Ecto neural progenitor cell (in vitro differentiated cells): ENCODE measurements at places on chromosomes 11 and 22.
A peak's percentile ranks its signal among the peaks of the same experiment; 100 is the strongest.

DNA sequence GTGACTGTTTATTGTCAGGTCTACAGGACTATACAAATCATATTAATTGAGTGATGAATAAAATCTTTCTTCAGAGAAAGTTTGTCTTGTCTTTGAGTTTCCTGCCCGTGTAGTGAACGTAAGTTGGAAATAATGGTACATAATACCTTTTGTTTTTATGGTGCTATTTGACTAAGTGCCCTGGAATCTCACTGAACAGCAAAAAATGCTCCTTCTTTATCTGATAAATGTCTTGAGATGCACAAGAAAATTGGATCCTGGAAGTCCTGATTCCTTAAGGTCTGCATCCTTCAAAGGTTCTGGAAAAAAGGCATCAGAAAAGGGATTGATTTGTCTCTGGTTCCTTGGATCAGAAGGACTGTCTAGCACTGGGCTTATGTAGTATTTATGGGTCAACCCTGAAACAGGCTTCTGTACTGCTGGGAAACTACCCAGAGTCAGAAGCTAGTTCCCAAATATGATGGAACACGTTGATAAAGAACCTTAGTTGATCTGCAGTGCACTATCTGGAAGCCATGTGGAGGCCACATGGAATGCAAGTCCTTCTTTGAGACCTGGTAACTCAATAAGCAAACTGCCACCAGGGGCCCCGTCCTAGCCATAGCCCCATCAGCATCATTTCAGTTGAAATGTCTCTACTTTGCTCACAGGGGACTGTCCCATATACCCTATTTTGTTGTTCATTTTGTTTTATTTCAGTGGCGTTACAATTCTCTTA is 100.6 kb upstream of the CD44 start:
- no peak for DNase-seq

DNA sequence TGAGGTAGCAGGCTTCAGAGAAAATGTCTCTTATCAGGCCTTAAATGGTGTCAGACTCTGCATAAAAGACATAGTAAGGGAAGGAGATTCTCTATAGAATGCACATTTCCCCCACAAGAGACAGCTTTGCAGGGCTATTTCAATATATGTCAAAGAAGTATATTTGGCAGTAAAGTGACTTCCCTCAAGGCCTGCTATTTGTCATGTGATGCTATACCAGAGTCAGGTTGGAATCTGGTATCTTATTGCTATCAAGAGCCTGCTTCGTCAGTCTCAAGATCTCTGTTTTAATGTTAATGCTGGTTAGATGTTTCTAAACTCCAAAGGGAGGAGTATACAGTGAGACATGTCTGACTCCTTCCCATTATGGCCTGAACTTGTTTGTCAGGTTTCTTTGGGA is 40.4 kb upstream of the MTMR2 start:
- DNase-seq, result no peak

GRCh38 chr22:26701323-26701722 is 43.9 kb downstream of the MIAT start:
- no peak for DNase-seq

DNA sequence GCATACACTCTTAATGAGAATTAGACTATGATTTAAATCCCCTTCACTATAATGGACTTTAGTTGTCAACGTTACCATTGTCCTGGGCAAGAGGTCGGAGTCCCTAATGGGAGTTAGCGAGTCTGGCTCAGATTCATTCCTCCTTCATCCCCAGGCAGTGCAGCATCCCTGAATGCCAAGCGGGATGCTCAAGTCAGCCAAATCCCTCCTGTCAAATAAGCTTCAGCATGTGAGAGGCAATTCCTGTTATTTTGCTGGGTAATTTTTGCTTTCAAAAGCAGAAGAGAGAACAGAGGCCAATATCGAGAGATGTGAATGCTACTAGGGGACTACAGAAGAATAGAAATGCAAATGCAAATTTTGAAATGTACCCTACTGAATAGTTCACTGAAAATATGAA is 186.2 kb downstream of the OPCML start:
- no peak for DNase-seq

DNA sequence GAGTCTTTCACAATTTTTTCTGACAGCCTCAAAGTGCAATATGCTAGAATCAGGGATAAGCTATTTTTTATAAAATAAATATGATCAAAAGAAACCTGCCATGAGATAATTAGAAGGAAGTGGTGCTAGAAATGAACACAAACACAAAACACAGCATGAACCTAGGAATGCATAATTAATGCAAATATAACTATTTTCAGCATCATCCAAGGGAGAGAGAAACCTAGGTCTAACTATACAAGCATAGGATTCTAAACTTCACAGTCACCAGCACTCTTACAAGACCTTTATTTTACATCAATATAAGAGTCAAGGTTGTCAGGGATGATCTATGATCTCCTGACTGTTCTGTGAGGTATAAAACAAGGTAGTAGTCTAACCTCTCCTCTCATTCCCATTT is 29.2 kb downstream of the TTC28 start:
- DNase-seq, result no peak

DNA sequence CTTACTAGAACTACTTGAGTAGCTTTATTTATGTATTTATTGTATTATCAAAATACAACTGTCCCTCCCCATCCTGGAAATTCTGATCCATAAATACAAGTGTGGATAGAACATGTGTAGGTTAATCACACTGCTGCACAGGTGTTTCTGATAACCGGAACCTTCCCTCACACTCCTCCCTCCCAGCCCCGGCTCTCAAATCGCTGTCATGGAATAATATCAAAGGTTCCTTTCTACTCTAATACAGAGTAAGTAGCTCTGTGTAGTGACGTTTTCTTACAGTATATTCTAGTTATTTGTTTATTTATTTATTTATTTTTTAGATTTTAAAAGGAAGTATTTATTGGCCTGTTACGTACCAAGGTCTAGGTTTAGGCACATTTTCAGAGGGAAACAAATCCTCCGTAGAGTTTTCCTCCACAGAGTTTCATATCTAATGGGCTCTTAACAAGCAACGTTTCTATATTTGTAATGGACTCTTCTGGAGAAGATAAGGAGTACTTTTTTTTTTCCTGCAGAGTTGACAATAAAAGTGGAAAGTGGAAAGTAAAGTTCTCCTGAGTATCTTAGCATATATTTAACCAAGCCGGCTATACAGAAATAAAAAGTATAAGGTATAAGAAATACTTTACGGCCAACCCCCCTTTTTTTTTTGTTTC is 129.0 kb upstream of the CARD18 start:
- no peak for DNase-seq

DNA sequence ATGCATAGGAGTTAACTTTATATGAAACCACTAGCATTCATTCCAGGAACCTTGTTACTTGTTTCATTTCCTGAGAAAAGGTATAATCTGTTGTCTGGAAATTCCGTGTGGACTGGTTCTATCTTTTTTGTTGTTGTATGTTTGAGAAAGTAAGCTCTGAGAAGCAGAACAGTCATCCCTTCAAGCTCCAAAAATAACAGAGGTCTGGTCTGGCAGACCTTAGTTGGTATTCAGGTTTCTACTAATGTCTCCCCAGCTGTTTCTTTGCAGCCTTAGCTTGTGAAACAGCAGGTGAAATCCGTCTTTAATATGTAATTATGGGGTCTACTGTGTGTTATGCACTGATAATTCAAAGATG is 2.4 kb downstream of the RNF121 start:
- no peak for DNase-seq

DNA sequence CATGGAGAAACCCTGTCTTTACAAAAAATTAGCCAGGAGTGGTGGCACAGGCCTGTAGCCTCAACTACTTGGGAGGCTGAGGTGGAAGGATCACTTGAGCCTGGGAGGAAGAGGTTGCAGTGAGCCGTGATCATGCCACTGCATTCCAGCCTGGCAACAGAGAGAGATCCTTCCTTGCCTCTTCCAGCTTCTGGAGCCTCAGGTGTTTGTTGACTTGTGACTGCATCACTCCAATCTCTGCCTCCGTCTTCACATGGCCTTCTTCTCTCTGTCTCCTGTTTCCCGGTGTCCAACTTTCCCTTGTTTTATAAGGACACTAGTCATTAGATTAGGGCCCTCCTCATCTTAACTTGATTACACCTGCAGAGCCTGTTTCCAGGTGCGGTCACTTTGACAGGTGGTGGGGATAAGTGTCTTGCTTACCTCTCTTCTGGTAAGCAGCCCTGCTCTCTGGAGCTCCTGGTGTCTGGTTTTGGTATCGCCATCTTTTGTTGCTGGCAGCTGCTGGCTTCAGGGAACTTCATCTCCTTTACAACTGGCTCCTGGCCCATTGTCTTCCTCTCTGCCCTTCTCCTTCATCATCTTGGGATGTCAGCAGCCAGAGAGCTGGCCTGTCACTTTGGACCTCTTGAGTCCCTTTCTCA is 8.2 kb upstream of the USP2 start:
- DNase-seq, result no peak

DNA sequence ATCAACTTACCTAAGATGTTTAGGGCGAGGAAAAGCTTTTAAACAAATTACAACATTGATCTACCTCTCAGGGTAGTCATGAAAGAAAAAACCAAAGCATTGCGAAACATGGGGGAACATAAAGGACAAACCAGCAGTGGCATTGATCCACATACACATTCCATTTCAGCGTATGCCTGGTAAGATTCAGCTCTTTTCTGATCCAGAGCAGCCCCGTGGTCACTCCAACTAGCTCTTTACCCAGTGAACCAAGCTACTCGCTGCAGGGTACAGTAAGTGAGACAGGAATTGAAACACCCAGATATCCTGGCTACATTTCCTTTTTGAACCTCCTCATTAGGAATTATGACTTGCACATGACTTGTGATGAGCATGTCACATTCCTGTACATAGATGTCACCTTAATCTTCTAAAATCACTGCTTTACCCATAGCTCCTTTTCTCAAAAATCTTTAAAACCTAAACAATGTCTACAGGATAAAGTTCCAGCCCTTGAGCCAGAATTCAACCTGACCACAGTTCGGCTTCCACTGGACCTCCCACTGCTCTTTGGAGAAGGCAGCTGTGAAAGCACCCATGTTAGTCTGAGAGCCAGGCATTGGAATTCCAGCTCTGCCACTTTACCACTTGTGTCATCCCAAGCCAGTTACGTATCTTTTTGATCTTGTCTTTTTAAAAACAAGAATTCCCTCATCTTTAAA is 42.9 kb upstream of the AKIP1 start:
- DNase-seq, result no peak

- DNase-seq, result no peak
Observed at GRCh38 chr11:121437018-121437685, 15.0 kb upstream of the SORL1 start.

GRCh38 chr11:115924744-115925567 is 420.7 kb upstream of the CADM1 start:
- no peak for DNase-seq

GRCh38 chr11:62546929-62547625 is 471 bp upstream of the AHNAK start:
- DNase-seq, result no peak

GRCh38 chr11:19181531-19182261 is 20.1 kb downstream of the CSRP3 start:
- DNase-seq, result no peak

DNA sequence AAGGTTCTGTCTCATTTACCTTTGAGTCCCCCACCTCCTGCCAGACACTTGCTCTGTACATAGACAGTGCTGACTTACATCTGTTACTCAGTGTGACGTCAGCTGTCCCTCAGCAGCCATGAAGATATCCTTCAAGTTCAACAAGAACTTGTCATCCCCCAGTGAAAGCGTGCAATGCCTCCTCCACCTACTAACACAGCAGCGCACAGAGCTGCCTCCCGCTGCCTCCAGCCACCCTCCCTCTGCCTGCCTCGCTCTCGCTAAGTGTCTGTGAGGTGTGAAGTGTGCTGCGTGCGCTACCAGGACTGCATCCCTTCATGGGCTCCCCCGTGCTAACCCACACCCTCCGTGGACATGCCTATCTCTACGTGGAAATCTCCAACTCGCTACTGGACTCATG is 621.4 kb downstream of the BRD1 start:
- peak; percentile 14 for DNase-seq

- no peak for DNase-seq
Observed at GRCh38 chr11:86743223-86744118, 56.9 kb upstream of the PRSS23 start.

- peak; percentile 76 for DNase-seq
Observed at GRCh38 chr22:37419969-37420685, 7.2 kb downstream of the ELFN2 start.

DNA sequence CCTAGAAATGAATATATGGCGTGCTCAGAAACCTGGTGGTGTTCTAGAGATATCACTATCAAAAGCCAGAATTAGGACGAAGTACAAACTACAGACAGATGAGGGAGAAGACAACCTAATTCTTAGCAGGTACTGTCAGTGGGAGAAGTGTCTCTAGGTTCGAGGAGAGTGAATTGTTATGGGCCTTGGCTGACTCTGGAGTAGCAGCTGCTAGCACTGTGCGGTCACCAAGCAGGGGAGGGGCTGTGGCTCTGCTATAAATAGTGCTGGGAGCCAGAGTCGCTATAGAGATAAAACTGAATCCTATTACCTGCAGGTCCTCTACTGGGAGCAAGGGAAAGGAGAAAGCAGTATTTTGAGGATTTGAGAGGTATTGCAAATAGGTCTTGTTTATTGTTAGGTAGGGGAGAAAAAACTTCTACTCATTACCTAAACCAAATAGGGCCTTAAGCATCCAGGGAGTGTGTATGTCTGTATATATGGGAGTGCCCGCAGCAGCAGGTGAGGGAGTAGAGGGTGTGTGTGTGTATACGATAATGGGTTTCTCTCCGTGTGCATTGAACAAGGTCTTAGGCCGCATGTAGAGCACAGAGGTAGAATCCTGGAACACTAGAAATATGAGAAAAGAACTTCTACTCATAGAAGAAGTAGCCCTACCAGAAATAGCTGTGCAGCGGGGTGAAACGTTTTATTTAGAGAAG is 2.2 kb downstream of the MADD start:
- no peak for DNase-seq

GRCh38 chr11:61855939-61856680 is 28.0 kb downstream of the FADS2 start:
- no peak for DNase-seq

DNA sequence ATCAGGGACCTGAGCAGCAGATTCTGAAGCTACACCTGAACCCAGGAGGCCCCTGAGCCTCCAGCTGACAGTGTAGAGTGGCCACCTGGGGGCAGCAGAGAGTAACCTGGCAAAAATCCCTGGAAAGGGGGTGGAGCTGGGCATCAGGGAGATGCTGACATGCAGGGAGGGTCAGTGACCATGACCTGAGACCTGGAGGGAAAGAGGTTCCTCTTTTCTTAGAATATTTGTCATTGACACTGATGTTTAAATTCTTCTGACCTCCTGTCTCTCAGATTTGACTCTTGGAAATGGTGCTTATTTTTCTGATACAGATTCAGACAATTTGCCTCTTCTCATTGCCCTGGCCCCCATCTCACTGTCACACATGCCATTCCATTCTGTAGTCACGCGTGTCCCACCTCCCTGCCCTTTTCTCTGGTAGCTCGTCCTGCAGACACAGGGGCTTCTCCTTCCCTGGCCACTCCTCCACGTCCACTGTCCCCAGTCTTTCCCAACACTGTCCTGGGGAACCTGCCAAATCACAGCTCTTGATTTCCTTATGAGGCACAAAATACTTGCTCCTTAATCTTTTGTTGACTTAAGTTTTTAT is 117.2 kb upstream of the IGLL5 start:
- DNase-seq, result peak; percentile 80

- DNase-seq, result no peak
Observed at GRCh38 chr11:30560206-30561106, 25.7 kb downstream of the MPPED2 start.
